ENCODE measurements at places on chromosomes 3 and 15.

GRCh38 chr3:115248274-115248673 lies 101.2 kb upstream of the ZBTB20 start:
- DNase-seq = no peak

DNA sequence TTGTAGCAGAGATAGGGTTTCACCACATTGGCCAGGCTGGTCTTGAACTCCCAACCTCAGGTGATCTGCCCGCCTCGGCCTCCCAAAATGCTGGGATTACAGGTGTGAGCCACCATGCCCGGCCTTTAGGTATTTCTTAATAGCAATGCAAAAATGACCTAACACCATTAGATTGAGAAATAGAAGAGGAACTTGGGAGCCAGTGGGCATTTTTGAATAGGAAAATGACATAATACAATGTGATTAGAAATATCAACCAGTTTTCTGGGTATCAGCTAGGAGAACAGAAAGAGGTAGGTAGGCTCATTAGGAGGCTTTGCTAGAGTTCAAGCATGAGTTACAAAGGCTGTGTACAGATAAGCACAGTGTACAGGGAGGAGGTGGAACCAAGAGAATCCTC lies 101.8 kb upstream of the TBC1D5 start:
- DNase-seq = no peak

- no peak for DNase-seq
Measured at GRCh38 chr3:24503616-24504113, 9.0 kb upstream of the THRB start.

GRCh38 chr3:108125550-108126071 lies 34.8 kb upstream of the CD47 start:
- peak; percentile 61 for DNase-seq

DNA sequence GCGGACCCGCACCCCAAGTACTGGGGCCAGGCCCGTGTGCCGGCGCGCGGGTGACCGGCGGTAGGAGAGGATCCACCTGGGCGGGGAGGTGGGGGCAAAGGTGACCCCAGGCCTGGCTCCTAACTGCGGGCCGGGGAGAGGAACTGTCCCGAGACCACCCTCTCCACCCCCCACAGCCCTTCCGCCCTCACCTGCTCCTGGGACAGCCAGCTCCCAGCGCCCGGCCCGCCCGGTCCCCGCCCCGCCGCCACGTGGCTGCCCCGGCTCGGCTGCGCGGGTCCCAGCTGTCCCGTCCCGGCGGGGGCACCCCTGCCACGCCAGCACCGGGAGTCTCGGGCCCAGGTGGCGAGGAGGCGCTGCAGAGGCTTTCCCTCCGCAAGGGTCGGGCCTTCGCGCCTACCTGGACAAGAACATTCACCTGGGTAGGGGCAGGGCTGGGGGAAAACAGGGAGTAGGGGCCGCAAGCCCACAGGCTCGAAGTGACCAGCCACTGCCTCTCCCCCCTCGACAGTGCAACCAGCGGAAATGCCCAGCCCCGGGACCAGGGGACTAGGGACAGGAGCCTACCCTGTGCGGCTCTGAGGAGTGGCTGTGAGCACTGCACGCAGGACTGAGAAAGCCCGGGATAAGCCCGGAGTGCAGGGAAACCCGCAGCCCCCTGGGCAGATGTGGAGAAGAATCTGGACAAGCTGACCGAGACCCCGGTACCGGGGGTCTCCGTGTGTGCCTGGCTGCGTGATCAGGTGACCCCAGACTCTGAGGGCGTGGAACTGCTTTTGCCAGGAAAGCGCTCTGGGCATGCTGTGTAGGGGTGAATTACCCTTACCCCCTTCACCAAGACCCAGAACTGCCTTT lies at the start of gene SLC12A8:
Gene SLC12A8, minus strand, starts transcription at position 240 of the 855 bp plus-strand sequence. CDS start 1,399 bp downstream, outside the sequence.
- DNase-seq = peak; percentile 17

DNA sequence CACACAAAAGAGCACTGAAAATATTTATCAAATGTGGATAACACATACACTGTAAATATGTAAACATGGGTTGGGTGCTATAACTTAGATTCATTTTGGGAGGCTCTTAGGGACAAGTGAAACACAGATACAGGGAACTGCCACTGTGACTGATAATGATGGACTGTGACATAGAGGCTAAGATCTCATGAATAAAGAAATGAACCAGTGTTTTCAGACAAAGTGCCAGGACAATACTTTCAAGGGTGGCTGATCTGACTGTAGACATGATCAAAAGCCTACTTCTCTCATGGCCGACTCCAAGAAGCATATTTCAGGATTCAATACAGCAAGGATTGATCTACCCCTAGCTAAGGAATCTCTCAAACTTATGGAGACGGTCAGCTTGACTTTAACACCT lies 353.8 kb downstream of the FGF12 start:
- no peak for DNase-seq

DNA sequence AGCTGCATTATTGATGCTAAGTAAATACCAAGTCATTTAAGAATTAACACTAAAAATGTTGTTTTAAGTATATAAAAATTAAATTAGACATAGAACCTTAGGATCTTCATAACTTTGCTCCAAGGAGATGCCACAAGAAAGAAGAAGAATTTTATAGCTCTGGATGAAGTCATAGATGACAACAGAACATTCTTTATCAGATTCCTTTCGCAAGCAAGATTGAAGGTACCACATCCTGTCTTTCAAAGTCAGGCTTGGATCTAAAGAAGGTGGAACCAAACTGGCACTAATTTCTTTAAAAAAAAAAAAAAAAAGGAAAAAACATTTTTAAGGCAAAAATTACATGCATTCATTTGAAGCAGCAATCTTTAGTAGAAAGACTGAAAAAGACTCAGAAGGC lies 62.5 kb downstream of the POLQ start:
- no peak for DNase-seq

GRCh38 chr15:70475407-70475781 lies 288.0 kb downstream of the UACA start:
- no peak for DNase-seq

DNA sequence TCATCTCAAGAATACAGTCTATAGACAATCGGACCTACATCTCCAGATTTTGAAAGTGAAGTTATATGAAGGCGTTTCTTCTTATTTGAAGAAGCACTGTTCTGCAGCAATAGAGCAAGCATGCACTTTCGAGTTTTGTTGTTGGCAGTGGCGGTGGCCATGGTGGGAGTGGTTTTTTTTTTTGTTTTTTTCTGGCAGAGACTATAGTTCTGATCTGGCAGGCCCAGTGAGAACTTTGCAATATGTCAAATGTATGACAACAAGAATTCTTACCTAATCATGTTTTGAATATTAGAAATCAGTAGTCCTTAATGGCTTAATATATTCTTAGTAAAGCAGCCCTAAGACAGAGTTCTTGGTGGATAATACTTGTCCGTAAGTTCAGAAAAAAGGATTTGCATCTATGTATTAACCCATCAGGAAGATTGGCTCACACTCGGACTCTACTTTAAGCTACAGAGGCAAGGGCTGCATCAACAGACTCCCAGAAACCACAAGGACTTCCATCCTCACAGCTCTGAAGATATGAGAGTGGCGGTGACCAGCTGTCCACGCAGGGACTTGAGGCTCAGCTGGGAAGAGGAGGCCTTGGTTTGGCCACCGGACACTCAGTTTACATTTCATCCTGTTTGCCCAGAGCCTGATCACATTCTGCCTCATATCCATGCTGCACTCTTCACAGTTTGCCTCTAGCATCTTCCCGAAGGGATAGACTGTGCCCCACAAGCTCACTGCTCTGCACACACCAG lies 124.1 kb upstream of the THBS1 start:
- DNase-seq = no peak

- DNase-seq = no peak
Measured at GRCh38 chr3:59126446-59126845, 76.6 kb upstream of the CFAP20DC start.

- DNase-seq = no peak
Measured at GRCh38 chr3:139101396-139101795, 56.7 kb upstream of the PRR23C start.

DNA sequence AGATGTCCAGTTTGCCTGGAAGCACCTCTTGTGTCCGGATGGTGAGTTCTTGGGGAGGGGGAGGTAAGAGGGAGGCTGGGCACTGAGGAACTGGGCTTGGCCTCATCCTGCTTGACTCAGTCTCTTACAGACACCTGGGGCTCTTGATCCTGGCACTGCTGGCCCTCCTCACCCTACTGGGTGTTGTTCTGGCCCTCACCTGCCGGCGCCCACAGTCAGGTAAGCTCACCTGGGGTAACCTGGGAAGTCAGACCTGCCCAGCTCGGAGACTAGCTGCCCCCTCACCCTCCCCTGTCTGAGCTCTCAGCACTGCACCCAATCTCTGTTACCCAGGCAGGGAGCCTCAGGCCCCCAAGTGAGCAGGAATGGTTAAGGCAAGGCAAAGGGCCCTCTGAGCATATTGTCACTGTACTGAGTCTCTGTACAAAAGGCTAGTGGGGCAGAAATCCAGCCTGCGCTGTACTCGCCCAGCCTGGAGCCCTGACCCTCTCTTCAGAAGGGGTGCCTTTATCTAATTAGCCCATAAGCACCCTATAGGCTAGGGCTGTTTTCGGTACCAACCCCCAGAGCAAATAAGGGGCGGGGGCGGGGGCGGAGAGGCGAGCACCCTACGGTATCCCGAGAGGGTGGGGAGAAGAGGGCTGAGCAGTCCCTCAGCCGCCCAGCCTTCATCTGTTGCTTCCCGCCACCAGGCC lies 2.2 kb upstream of the IL17RC start:
- DNase-seq = no peak
